Heart right ventricle (tissue), 16 donors: ENCODE measurements at places on chromosomes 16 and 17.

GRCh38 chr16:87160234-87160636 is 157.0 kb downstream of the C16orf95 start:
- DNase-seq: no peak

DNA sequence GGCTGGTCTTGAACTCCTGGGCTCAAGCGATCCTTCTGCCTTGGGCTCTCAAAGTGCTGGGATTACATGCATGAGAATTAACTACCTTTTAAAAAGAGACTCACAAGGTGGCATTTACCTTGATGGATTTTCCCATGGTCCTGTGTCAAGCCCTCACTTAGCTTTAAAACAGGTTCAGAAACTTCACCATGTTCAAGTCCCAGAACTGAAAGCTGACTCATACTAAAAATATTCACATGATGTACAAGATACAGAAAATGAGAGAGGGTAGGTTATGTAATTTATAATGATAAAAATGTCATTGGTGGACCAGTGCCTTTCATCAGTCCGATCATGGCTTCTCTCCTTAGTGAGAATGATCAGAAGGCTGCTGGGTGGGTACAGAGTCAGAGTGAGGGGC is 4.3 kb upstream of the AKAP1 start:
- DNase-seq: no peak

GRCh38 chr16:89062389-89063345 is 31.0 kb upstream of the ACSF3 start:
- DNase-seq: no peak

DNA sequence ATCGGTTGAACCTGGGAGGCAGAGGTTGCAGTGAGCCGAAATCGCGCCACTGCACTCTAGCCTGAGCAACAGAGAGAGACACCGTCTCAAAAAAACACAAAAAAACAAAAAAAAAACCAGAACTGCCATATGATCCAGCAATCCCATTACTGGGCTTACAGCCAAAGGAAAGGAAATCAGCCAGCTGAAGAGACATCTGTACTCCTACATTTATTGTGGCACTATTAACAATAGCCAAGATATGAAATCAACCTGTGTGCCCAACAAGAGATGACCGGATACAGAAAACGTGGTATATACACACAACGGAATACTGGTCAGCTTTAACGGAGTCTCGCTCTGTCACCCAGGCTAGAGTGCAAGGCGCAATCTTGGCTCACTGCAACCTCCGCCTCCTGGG is 14.6 kb downstream of the FANCA start:
- no peak for DNase-seq

GRCh38 chr16:2206780-2207433 is 1.7 kb downstream of the MLST8 start:
- no peak for DNase-seq

GRCh38 chr17:9763643-9764042 is 27.7 kb downstream of the DHRS7C start:
- DNase-seq: no peak
